ENCODE measurements at places on chromosomes 1 and 21. TPM values are rescaled to one million over a fixed set of nuclear protein-coding genes. Genes with fewer than 3 reads are reported as not detected.

DNA sequence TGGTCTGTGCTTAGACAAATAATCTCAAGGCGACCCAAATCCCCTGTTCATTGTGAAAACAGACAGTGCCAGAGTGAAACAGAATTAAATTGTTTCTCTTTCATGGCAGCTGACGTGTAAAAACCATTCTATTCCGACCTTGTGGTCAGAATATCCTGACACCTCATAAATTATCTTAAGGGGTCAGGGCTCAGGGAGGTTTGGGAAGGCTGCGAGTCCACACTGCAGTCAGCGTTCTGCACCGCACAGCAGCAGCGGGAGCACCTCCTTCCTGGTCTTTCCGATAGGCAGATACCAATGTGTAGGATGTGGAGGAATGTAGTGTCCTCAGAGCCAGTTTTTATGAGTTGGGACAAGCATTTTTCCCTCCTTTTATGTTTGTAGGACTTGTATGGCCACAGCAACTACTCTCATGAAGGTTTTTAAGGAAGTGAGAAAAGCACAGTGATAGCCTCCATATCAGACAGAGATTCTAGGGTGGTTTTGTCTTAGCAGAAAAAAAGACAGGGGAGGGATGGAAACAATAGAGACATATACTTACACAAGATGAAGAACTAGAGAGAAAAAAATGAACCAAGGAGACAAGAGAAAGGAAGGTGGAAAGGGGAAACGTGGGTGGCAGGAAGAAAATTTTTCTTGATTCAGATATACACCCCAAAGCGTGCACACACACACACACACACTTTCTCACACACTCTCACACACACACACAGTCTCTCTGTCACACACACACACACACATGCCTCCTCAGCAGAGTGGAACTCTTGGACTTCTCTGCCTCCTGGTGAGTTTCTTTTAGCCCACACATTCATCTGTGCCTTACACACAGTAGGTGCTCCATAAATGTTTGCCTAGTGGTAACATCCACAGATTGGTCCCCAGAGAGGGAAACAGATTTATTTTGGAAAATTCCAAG is 68.6 kb downstream of the NTMT2 start:
- H3K36me3 ChIP-seq: no peaks in the 10 kb centered on the region
- H3K27ac ChIP-seq: no peak overlapping the region
- DNase-seq: no peak
- H3K27me3 ChIP-seq: peaks cover 29% of the 10 kb centered on the region
- H3K4me3 ChIP-seq: no peak overlapping the region

- H3K36me3 ChIP-seq: no peaks in the 10 kb centered on the region
- H3K27me3 ChIP-seq: peaks cover 18% of the 10 kb centered on the region
- no peak for DNase-seq
- H3K4me3 ChIP-seq: no peak overlapping the region
- H3K4me1 ChIP-seq: no peaks in the 10 kb centered on the region
Measured at GRCh38 chr1:227379555-227379892, 61.2 kb upstream of the CDC42BPA start.

- H3K27me3 ChIP-seq: no peaks in the 10 kb centered on the region
- peak overlapping the region; percentile 86 for H3K4me3 ChIP-seq
- peaks cover 45% of the 10 kb centered on the region for H3K4me1 ChIP-seq
Measured at GRCh38 chr1:198637916-198638437, 863 bp upstream of the PTPRC start.

- H3K27ac ChIP-seq: no peak overlapping the region
- H3K27me3 ChIP-seq: peaks cover 16% of the 10 kb centered on the region
- no peaks in the 10 kb centered on the region for H3K4me1 ChIP-seq
- DNase-seq: no peak
- no peak overlapping the region for H3K4me3 ChIP-seq
Measured at GRCh38 chr1:30888391-30888790, 20.2 kb downstream of the SDC3 start.

CYP4A11 gene
- not detected for total RNA-seq

DNA sequence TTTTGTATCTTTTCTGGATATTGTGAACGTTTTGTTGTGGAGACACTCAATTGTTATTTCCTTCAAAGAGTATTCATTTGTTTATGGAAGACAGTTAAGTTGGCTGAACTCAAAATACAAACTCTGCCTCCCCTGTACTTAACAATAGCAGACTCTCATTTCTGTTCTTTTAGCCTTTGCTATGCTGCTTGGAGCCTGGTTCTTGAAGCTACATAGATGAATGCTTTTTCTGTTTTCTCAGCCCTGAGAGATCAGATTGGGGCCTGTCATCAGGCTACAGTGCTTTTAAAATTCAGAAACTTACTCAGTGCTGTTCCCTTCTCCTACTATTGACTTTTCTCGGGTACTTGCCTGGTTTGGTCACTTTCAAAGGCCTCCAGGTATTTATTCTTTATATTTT is 215.7 kb upstream of the LYPLAL1 start:
- DNase-seq: no peak
- no peaks in the 10 kb centered on the region for H3K4me1 ChIP-seq
- H3K4me3 ChIP-seq: no peak overlapping the region
- H3K36me3 ChIP-seq: no peaks in the 10 kb centered on the region
- H3K27ac ChIP-seq: no peak overlapping the region
- no peaks in the 10 kb centered on the region for H3K27me3 ChIP-seq

CDA gene
- not detected for total RNA-seq

DNA sequence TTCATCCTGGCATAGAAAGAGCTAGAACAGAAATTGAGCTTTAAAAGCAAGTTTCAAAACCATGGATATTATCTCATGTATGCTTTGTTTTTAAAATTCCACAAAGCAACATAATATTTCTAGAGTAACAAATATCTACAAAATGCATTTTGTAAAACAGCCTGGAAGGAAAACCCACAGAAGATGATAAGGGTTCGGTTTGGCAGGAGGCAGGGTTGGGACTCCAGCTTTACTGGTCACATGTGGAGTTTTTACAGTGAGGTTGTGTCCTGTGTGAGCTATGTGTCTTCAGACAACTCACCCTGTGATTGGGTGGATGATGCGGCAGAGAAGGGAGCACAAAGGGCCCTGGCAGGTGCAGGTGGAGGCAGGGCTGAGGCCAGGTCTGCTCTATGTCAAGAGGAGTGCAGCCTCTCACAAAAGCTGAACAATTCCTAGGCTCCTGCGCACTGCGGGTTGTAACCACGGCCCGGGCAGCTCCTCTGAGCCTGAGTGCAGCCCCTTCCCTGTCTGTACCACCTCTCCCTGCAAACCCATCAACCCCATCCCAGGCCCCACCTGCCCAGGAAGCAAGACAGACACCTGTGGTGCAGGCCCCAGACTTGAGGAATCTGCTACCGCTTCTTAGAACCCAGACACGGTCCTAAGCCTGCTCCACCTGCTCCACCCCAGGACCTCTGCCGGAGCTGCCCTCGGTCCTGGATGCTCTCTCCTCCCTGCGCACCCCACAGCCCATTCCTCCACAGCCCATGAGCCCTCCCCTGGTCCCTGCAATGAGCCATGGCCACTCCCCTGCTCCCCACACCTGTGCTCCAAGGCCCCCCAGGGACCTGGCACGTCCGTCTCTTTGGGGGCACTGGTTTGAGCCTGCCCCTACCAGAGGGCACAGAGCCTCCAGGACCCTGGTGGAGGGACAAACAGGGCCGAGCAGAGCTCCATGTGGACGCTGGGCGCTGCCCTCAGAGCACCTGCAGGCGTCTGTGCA is 2.8 kb upstream of the COL18A1 start:
- H3K27me3 ChIP-seq: peaks cover 49% of the 10 kb centered on the region
- H3K4me3 ChIP-seq: no peak overlapping the region
- H3K4me1 ChIP-seq: peaks cover 11% of the 10 kb centered on the region
- no peak for DNase-seq
- H3K36me3 ChIP-seq: no peaks in the 10 kb centered on the region

COL8A2 gene
- total RNA-seq: 0.85 TPM

TGFB2 gene
- total RNA-seq: not detected

- H3K27me3 ChIP-seq: peaks cover 5% of the 10 kb centered on the region
- H3K4me3 ChIP-seq: no peak overlapping the region
- H3K4me1 ChIP-seq: no peaks in the 10 kb centered on the region
- peaks cover 3% of the 10 kb centered on the region for H3K36me3 ChIP-seq
- H3K27ac ChIP-seq: no peak overlapping the region
Measured at GRCh38 chr1:233386336-233386735, 58.8 kb downstream of the MAP3K21 start.

DNA sequence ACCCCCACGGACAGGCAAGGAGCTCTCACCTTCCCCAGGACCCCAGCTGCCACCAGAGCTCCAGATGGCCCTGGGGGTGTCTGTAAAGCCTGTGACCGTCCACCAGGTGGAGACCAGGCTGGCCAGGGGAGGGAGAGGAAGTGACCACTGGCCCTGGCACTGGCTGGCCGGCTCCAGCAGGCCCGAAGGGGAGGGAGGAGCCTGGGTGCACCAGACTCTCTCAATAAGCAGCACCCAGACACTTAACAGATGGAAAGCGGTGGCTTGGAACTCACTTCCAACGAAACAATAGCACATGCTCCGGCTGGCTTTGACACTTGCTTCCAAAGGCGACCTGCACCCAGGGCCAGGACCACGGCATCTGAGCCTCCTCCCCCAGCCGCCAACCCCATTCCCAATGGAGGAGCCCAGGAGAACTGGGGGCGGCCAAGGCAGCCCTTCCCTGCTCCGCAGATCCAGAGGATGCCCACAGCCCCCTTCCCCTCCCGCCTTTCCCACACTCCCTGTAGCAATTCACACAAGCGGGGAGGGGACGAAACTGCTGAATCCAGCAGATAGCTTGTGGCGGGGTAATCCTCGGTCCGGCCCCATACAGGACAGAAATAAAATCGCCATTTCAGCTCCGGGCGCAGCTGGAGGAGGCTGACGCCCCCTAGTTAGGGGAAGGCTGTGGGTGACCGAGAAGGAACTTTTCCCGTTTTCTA is 742 bp upstream of the PDE9A start:
- H3K27ac ChIP-seq: no peak overlapping the region
- H3K4me1 ChIP-seq: peaks cover 17% of the 10 kb centered on the region
- no peaks in the 10 kb centered on the region for H3K36me3 ChIP-seq
- DNase-seq: no peak
- H3K27me3 ChIP-seq: no peaks in the 10 kb centered on the region
- peak overlapping the region; percentile 69 for H3K4me3 ChIP-seq

DNA sequence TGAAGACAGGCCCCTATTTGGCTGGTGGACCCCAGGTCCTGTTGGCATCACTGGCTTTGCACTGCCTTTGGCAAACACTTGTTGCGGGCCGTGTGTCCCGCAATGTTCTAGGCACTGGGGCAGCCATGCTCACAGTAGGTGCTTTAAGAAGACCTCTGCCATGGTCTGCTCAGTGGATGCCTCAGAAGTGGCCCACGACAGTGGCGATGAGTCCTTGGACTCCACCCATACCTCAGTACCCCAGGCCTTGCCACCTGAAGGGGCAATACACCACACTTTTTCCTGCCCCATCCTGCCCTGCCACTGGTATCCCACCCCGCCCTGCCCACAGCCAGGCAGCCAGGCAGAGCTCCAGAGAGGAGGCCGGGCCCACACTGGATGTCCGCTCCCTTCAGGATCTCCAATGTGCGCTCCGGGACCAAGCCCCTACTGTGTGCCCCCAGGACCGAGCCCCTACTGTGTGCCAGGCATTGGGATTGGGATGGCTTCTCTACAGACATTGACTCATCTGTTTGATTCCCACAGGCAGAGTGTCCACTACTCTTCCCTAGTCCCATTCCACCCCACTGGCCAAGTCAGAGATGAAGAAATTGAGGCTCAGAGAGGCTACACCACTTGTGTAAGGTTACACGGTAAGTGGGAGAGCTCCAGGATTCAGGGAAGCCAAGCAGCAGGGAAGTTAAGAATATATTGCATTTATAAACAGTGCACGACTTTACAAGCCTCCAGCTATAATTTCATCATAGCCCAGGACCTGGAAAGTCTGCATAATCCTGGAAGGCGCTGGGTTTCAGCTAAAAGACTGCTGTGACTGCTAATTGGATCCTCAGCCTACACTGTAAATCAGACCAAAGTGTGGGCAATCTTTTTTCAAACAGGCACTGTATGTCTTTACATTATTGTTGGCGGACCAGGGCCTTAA is 101.6 kb downstream of the DMRTB1 start:
- H3K36me3 ChIP-seq: no peaks in the 10 kb centered on the region
- peaks cover 18% of the 10 kb centered on the region for H3K4me1 ChIP-seq
- H3K27ac ChIP-seq: no peak overlapping the region
- peaks cover 9% of the 10 kb centered on the region for H3K27me3 ChIP-seq
- no peak for DNase-seq

ETNK2 gene
- total RNA-seq: 1.4 TPM

GRCh38 chr1:212162635-212163034 is 122.6 kb upstream of the PPP2R5A start:
- no peaks in the 10 kb centered on the region for H3K36me3 ChIP-seq
- H3K4me3 ChIP-seq: no peak overlapping the region
- peaks cover 29% of the 10 kb centered on the region for H3K4me1 ChIP-seq

- H3K4me3 ChIP-seq: no peak overlapping the region
- no peaks in the 10 kb centered on the region for H3K4me1 ChIP-seq
- DNase-seq: no peak
- no peak overlapping the region for H3K27ac ChIP-seq
Measured at GRCh38 chr1:219798283-219799030, 129.9 kb downstream of the SLC30A10 start.

DNA sequence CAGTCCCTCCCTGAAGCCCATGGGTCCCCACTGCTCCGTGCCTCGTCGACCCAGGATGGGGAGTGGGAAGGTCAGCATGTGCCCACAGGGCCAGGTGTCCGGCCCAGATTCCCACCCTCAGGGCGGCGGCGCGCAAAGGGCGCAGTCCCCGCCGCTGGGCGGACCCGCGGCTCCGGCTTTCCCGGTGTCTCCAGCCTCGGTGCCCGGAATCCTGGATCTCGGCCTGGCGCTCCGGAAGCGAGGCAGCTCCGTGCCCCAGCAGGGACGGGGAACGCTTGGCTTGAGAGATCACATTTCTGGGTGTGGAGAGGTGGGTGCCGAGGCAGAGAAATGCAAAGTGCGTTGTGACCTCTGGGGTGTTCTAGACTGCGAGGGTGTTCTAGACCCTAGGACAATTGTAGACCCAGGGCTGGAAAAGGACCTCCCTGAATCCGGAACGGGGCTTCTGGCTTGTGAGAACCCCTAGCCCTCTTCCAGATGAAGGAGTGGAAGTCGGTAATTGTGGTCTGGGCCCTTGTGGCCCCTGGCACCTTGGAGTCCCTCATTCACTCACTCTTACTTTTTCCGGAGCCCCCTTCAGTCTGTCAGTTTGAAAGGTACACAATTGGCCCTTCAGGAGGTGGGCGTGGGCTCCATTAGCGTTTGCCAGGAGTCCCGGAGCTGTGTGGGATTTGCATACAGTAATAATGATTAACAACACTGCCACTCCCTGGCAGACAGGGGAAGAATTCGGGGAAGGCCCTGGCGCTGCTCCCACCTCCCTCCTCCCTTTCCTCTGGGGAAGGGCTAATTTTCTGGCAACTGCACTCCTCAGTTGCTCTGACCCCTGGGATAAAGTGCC is 1.6 kb upstream of the KCND3 start:
- H3K4me3 ChIP-seq: peak overlapping the region; percentile 47
- H3K4me1 ChIP-seq: peaks cover 10% of the 10 kb centered on the region
- no peak overlapping the region for H3K27ac ChIP-seq
- H3K36me3 ChIP-seq: no peaks in the 10 kb centered on the region
